Occipital lobe (tissue), 3 donors: ENCODE measurements at places on chromosomes 12 and 14. TPM values are rescaled to one million over a fixed set of nuclear protein-coding genes. Genes with fewer than 3 reads are reported as not detected.

The CIDEB gene
- total RNA-seq = 3.4 TPM

The ALX1 gene
- total RNA-seq = 0.16 TPM

The LTB4R2 gene
- total RNA-seq = 1.4 TPM

The GZMH gene
- total RNA-seq = not detected

The NOXRED1 gene
- 0.16 TPM for total RNA-seq
